ENCODE measurements at places on chromosomes 5 and 9. TPM values are rescaled to one million over a fixed set of nuclear protein-coding genes. Genes with fewer than 3 reads are reported as not detected.

The SOHLH1 gene
- total RNA-seq = not detected

The FOXI1 gene
- not detected for total RNA-seq

The GFI1B gene
- not detected for total RNA-seq

The SPINK4 gene
- total RNA-seq = not detected

The SLC6A7 gene
- total RNA-seq = not detected

The CYLC2 gene
- total RNA-seq = not detected

The CCDC152 gene
- 2.9 TPM for total RNA-seq

The CD72 gene
- total RNA-seq = not detected

The ADAMTS6 gene
- total RNA-seq = 86.4 TPM

The WDR38 gene
- total RNA-seq = not detected

The DAB2 gene
- 76.0 TPM for total RNA-seq

The PCDHA7 gene
- total RNA-seq = 0.15 TPM

The GFPT2 gene
- 20.1 TPM for total RNA-seq

Measured in epithelial cell of umbilical artery (primary cell).